LHCN-M2 (cell line): ENCODE measurements at places on chromosomes 6 and 20. TPM values are rescaled to one million over a fixed set of nuclear protein-coding genes. Genes with fewer than 3 reads are reported as not detected.
A peak's percentile ranks its signal among the peaks of the same experiment; 100 is the strongest.

Gene ID4
- total RNA-seq, result not detected in 2 replicates

DNA sequence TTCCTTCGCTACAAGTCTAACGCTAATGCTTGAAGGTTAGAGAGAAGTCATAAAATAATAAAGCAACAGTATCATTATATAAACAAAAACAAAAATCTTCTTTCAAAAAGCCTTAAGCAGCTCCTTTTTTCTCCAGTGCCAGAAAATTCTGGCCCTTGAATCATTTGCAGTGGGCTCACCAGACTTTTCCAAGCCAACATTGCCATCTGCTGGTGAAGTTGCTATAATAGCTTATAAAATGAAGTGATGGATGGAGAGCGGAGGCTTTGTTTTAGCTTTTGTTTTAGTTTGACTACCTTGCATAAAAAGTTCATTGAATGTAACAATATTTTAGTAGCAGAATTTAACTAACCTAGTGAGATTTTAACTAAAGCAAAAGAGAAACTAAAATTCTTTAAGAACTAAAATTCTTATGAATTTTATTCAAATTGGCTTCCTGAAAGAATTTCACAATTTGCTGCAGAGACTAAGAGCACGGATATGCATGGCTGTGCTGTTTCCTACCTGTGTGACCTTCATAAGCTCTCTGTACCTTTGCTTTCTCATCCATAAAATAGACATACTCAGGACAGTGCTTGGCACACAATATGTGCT, 44.8 kb upstream of the SLC2A12 start:
- peak; percentile 62 for DNase-seq

DNA sequence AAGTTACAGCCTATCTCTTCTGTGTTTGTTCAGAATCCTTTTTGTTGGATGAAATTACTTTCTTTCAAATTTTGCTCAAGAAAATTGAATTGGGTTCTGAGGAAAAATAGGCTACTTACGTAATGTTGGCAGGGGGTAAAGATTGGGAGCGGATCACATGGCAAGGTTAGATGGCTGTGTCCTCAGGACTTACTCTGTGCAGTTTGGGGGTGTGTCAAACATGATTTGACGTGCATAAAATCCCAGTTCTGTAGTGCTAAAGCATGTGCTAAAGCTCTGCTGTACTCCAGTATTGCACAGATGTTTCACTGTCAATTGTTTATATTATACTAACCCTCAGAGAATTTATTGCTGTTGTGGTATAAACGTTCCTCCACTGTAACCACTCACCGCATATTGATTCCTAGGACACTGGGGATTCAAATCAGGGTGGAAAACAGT, 2.6 kb downstream of the NT5E start:
- peak; percentile 74 for DNase-seq

Gene ESF1
- 15.8 and 16.0 TPM in 2 replicates for total RNA-seq

Gene KCNK15
- not detected in 2 replicates for total RNA-seq

GRCh38 chr6:2111162-2111677, 134.2 kb downstream of the GMDS start:
- DNase-seq, result peak; percentile 88

GRCh38 chr6:74606582-74607071, 599.2 kb downstream of the COL12A1 start:
- peak; percentile 95 for DNase-seq

DNA sequence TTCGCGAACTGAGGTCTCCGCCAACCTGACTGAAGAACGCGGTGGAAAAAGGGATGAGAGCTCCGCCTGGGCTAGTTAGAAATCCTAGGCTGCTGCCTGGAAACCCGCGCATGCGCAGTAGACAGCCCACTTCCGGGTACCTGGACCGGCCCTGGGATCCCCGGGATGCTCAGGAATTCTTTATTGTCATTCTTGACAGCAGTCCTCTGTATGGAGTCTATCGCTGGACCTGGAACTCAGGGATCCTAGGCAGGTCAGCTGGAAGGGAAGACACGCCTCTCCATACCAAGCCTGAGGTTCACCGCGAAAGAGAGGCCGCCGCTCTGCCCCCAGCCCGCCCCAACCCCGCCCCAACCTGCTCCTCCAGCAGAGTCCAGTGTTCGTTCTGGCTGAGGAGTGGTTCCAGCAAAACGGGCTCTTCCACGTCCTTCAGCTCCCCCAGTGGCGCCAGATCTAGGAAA, 1379.2 kb upstream of the DEFB115 start:
- DNase-seq, result no peak

GRCh38 chr6:38531134-38531533, 108.6 kb downstream of the BTBD9 start:
- DNase-seq, result no peak

GRCh38 chr6:95185874-95186273, 391.5 kb upstream of the MANEA start:
- no peak for DNase-seq

GRCh38 chr6:130150906-130151305, 71.8 kb downstream of the SAMD3 start:
- no peak for DNase-seq

GRCh38 chr20:12882832-12883506, 125.8 kb upstream of the SPTLC3 start:
- peak; percentile 62 for DNase-seq

GRCh38 chr6:47651505-47651944, 46.9 kb upstream of the ADGRF4 start:
- peak; percentile 58 for DNase-seq

Gene SLC17A2
- total RNA-seq, result not detected in 2 replicates
